ENCODE measurements at places on chromosomes 7 and 10.

GRCh38 chr7:150745876-150746275, 8.7 kb downstream of the GIMAP5 start:
- no peak for DNase-seq

GRCh38 chr10:94108200-94108599, 114.5 kb downstream of the PLCE1 start:
- no peak for DNase-seq

- no peak for DNase-seq
Measured at GRCh38 chr7:134350709-134351108, 34.0 kb upstream of the SLC35B4 start.

DNA sequence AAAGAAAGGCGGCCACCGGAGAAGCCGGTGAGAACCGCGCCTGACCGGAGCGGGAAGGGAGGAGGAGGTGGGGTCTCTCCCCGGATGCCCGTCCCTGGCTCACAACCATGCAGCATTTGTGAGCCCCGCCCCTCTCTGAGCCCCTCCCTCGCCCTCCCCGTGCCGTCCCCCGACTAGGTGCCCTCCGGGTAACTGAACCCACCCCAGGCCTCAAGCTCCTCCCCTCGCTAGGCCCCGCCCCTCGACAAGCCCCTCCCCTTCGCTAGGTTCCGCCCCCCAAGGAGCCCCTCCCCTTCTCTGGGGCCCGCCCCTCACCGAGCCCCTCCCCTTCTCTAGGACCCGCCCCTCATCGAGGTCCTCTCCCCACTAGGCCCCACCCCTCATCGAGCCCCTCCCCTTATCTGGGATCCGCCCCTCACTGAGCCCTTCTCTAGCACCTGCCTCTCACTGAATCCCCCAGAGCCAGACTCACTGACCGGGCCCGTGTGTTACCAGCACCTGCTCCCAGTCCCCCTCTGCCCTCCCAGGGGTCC, 42.2 kb upstream of the HSPB1 start:
- no peak for DNase-seq

DNA sequence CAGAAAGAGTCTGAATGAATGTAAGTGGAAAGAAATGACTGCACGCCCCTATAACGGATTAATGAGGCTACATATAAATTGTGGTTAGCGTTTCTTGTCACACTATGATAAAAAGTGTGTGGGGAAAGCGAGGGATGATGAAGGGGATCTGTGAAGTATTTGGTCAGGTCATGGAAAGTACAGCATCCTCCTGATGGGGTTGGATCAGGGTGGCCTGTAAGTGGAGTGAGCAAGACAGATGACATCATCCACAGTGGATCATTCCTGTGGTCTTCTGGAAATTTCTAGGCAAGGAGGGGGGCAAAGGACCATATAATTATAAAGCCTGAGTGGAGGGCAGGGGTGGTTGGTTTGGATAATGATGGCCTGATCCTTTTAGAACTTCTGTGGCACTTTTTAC, 606.0 kb downstream of the INHBA start:
- DNase-seq, result no peak

DNA sequence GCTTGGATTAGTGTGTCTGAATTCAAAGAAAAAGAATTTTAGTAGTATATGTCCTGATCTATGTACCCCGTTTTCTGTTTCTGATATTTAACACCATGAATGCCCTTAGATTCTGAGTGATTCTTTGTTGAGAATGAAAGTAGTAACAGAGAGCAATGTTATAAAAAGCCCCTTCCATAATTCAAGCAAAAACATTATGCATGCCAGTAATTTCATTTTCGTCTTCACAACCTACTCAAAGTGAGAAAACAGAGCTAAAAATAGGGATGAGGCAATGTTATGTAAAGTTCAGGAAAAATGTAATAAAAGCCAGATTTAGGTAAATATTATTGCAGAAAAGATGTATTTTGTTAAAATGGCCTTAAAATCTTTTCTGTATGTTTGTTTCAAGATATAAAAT, 28.1 kb downstream of the PTPRZ1 start:
- no peak for DNase-seq

- no peak for DNase-seq
Measured at GRCh38 chr10:13247784-13248183, 13.6 kb upstream of the UCMA start.

All from GM12892 (cell line).